ENCODE measurements at places on chromosomes 12 and 14.

DNA sequence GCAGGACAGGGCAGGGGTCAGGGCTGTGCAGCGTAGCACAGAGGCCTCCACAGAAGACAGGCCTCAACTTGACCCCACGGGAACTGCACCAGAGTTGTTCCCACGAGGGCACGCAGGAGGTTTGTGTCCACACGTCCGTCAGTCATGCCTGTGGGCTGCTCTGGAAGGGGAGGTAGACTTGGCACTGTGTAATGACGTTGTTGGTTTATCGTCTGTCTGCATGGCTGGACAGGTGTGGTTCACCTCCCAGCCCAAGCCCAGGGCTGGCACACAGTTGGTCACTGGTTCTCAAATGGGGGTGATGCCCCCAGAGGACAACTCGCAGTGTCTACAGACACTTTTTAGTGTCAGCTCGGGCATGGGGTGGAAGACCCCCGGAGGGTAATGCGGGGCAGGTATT, 45.8 kb downstream of the CCNK start:
- no peak for DNase-seq

DNA sequence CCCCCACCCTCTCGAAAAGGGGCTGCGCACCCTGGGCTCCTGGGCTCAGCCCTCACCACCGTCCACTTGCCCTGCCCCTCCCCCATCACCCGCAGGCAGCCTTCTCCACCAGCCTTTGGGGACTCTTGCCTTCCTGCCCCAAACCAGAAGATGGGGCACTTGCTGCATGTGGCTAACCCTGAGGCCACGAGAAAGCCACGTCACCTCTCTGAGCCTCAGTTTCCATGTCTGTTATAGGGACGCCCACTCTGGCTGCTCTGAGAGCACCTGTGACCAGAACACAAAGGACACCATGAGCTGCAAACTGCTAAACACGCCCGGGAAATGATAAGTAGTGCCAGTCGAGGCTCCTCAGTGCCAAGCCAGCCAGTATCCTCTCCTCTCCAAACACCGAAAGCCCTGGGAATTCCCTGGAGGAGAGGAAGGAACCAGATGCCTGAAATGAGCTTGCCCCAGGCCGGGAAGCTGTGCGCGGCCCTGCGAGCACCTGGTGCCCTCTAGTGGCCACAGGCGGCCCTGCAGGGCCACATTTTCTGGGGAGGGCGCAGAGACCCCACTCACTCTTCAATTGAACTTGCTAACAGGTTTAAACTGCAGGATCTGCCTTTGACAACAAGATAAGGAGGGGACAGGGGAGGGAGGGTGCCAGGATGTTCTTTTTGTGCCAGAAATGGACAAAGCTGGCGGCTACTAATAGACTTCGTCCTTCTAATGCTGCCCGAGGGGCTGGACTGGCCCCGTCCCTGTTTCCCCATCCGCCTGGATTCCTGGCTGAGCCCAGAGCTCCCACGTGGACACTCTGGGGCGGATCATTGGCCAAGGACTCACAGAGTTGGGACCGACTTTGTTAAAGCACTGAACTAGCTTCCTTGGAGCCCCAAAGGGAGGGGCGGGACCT, 10.2 kb upstream of the SERPINA9 start:
- peak; percentile 22 for DNase-seq

GRCh38 chr12:121657305-121658008, 12.0 kb downstream of the MORN3 start:
- no peak for DNase-seq

GRCh38 chr14:61368781-61369453, 47.5 kb downstream of the PRKCH start:
- DNase-seq = no peak

- DNase-seq = no peak
These were observed 5.6 kb upstream of the HMGA2 start for GRCh38 chr12:65818454-65819382.

DNA sequence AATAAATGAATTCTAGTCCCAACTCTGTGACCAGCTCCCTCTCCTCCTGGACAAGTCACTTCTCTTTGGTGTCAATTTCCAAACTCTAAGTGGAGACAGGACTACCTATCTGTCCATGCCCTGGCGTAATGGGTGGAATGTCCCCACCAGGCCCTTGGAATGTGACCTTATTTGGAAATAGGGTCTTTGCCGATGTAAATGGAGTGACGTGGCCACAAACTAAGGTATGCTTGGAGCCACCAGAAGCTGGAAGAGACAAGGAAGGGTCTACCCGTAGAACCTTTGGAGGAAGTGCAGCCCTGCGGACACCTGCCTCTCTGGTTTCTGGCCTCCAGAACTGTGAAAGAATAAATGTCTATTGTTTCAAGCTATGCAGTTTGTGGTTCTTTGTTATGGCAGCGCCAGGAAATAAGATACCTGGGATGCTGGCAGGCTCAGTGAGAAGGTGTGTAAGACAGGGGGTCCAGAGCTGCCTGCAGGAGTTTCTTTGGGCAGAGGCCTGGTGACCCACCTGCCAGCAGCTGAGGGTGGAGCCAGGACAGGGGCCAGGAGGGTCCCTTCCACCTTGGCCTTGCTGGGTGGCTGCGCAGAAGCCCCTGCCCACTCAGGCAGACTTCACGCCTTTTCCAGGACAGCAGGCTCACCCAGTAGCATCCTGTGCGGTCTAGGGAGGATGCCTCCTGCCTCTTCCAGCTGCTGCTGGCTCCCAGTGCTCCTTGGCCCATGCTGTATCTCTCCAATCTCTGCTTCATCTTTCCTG, 45.8 kb downstream of the ARL6IP4 start:
- DNase-seq = no peak
